ENCODE measurements at places on chromosomes 6 and 20.

DNA sequence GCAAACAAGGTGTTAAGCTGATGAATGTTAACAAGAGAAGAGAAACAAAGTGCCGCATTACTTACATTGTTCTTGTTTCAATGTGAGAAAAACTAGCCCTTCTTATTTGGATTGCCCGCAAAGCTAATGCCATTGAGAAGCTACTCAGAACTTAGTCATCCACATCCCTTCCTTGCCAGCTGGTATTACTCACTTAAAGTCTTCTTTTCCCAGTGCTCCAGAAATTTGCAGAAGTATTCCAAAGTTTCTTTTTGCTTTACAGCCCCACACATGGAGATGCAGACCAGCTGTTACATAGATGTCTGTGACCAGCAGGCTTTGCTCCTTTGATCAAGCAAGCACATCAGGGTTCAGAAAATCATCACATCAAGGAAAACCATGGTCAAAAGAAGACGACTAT, 529.0 kb downstream of the TBC1D32 start:
- DNase-seq = no peak

GRCh38 chr6:107846262-107846795, 22.2 kb upstream of the SCML4 start:
- no peak for DNase-seq

- DNase-seq = no peak
These were observed 112.2 kb downstream of the PLEKHG1 start for GRCh38 chr6:150711584-150712504.

DNA sequence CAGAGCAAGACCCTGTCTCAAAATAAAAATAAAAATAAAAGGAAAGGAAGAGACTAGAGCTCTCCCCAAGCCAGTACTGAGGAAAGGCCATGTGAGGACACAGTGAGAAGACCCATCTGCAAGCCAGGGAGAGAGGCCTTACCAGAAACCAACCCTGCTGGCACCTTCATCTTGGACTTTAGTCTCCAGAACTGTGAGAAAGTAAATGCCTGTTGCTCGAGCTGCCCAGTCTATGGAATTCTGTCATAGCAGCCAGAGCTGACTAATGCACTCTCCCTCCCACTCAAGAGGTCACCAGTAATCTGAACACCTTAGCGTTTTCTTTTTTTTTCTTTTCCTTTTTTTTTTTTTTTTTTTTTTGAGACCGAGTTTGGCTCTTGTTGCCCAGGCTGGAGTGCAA, 7.3 kb upstream of the PRPH2 start:
- no peak for DNase-seq

- DNase-seq = no peak
These were observed 398.3 kb downstream of the UTRN start for GRCh38 chr6:144683216-144684070.

GRCh38 chr20:19644085-19644484, 114.0 kb upstream of the RIN2 start:
- DNase-seq = no peak

GRCh38 chr20:59318201-59318790, 17.9 kb downstream of the EDN3 start:
- no peak for DNase-seq

GRCh38 chr6:93679836-93680235, 260.5 kb upstream of the EPHA7 start:
- no peak for DNase-seq

DNA sequence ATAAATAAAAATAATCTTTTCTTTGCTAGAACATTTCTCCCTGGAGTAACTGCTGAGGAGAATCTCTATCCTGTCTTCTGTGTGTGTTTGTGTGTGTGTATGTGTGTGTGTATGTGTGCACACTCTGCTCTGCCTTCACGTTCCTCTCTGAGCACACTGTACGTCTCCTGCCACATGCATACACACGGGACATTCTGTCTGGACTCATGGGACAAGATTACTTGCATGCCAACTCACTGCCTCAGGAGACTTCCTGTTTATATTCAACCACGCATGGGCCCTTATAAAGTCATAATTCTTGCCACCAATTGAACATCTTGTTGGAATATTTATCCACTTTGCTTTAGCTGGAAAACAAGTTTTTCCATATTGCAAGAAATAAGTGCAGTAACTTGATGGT, 930.6 kb downstream of the KIF16B start:
- DNase-seq = no peak

GRCh38 chr6:42009844-42010184, 40.5 kb upstream of the TAF8 start:
- DNase-seq = no peak

- no peak for DNase-seq
These were observed 43.1 kb upstream of the CD93 start for GRCh38 chr20:23129266-23129665.

DNA sequence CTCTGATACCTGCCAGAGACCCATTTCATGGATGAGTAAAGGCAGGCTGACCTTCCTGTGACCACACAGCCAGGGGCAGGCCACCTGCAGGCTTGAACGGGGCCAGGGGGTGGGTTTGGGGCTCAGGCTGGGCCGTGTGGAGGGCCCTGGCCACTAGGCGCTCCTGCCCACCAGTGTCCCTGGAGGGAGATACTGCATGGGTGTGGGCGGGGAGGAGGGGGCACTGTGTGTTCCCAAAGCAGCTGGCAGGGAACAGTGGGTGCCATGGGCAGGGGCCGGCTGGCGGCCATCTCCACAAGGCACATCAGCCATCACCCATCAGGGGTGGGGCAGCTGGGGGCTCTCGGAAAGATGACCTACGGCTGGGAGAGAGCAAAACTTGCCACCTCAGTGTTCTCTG, 15.4 kb downstream of the SRC start:
- DNase-seq = no peak

DNA sequence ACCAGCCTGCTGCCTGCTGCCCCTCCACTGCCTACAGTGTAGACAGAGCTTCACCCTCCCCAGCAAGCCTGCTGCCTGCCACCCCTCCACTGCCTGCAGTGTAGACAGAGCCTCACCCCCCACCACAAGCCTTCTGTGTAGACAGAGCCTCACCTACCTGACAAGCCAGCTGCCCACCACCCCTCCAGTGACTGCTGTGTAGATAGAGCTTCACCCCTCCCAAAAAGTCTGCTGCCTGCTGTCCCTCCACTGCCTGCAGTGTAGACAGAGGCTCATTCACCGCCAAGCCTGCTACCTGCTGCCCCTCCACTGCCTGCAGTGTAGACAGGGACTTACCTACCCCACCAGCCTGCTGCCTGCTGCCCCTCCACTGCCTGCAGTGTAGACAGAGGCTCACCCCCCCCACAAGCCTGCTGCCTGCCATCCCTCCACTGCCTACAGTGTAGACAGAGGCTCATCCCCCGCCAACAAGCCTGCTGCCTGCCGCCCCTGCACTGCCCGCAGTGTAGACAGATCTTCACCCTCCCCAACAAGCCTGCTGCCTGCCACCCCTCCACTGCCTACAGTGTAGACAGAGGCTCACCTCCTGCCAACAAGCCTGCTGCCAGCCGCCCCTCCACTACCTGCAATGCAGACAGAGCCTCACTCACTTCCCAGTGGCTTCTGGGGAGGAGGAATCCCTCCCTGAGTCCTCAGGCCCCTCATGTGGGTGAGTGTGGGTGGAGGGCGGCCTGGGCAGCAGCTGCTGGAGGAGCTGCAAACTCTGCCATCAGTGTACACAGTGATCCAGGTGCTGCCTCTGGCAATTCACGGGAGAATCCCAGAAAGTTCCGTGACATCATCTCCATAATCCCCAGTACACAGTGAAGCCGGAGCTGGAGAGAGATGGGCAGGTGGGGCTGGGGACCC, 140.9 kb downstream of the DLL1 start:
- no peak for DNase-seq

DNA sequence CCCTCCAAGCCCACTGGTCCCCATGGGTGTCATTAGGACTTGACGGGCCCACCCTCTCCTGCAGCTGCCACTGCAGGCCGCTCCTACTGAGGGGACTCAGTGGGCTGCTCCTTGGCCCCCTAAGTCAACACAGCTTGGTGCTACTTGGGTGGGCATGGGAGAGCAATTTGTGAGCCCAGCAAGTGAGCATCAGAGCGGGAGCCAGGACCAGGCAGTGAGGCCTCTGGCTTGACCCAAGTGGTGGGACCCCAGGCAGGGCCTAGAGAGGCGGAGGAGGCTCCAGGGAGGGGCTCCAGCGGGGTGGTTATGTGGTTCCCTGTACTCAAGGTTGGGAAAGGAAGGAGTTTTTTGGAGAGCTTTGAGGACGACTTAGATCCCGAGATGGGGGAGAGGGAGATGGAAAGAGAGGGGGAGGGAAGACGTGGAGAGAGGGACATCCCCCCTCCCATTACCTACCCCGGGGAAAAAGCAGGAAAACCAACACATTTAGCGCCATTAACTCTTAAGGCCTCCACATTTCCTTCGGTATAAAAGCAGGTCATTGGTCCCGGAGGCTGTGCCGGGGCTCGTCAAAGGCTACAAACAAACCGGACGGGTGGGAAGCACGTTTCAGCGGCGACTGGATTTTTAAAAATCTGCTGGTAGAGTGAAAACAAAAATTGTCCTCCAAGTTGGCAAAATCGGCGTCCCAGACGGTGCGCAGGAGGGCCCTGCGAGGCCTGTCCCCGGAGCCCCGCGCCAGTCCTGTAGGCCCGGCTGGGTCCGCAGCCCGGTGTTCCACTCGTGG, 8.8 kb downstream of the FOXC1 start:
- DNase-seq = no peak

DNA sequence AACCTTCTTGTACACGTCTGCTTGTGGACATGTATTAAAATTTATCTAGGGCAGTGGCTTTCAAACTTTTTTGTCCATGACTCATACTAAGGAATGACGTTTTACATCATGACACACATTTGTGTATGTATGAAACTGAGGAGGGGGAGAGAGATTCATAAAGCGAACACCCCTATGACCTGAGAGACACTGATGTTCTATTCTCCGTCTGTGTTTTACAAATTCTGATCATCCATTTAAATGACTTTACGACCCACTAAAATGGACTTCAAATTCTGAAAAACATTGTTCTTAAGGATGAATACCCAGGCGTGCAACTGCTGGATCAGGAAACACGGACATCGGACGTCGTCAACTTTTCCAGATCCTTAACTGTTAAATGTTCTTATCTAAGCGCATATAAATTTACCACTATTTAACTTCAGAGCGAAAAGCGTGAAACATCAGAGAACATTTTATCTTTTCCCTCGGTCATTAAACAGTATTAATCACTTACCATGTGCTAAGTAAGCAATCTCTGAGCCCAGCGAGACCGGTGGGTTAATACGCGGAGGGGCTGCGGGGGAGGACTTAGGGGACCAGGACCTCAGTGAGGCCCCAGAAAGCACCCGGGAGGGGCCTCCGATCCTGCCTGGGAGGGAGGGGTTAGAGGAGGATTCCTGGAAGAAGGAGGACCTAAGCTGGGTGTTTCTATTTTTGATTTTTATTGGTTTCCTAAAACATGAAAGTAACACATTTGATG, 1.2 kb downstream of the PLAGL1 start:
- no peak for DNase-seq

DNA sequence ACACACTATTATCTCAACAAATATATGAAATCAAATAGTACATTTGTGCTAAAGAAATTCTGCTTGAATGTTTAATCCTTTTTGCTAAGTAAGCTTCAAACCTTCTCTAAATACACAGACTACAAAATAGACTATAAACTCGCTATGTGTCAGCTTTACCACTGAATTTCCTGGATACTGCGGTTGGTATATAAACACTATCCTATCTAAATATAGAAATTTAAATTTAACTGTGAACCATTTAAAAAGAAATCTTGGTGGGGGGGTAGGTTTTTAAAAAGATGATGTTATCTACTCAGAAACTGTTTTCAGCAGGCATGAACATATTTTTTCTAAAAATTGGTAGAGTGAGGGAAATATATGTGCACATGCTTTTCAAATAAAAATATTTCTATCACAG, 306.5 kb upstream of the RUNX2 start:
- no peak for DNase-seq

DNA sequence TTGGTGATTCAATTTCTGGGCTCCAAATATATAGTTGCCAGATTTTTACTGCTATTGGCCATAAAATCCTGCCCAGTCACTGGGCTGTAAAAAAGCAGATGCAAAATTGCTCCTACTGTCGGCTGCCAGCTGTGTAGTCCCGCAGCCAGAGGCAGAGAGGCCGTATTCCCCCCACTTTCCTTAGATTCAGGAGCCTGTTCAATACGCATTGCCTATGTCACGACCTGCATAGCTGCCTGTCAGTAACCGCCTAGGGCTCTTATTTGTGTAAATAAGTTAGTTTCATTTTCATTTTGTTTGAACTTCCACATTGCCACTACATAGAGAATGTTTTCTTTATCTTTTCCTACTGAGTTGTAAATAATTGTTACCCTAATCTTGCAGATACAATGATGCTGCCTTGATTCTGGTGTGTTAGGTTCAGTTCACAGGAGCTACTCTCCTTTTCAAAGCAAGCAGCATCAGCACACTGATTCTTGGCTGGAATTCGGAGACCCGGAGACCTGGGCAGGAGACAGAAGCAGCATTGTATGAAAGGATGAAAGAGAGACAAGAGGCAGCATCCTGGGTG, 46.0 kb upstream of the UST start:
- no peak for DNase-seq

- DNase-seq = no peak
These were observed 74.3 kb downstream of the ERMARD start for GRCh38 chr6:169825558-169826225.

DNA sequence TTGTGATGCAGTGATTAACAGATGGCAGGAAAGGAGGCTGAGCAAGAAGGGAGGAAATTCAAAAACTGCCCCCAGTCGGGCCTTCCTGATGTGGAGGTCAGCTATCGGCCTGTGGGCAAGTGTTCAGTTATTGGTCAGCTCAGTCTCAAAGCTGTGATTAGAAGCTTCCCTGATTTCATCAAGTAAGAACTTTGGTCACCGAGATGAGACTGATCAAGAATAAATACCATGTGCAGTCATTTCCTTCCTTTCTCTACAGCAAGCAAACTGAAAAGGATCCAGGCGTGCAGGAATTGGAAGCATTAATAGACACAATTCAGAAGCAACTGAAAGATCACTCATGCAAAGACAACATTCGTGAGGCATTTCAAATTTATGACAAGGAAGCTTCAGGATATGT, 69.7 kb downstream of the EFHC1 start:
- no peak for DNase-seq

DNA sequence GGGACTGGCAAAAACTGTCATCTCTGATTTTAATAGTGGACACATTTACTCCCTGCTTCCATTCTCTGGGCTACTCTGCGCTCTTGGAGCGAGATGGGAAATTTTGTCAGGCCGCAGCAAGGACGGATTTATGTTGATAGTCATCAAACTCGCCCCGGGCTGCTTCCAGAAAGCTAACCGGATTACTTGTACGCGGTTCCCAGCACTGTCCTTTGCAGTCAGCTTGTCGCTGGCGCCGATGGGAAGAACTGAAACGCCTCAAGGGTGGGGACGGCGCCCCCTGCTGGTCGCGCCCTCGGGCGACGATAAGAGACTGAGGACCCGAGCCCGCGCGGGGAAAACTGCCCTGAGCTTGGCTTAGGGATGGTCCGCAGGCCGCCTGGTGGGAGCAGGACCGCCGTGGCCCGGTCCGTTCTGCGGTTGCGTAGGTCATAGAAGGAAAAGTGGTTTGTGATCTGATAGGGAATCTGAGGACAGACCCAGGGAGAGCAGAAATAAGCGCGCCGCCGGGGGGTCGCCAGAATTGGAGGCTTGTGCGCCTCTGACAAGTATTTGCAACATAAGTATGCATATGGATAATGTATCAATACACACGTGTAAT, 984 bp upstream of the ABT1 start:
- no peak for DNase-seq

- no peak for DNase-seq
These were observed 14.4 kb downstream of the SRPK1 start for GRCh38 chr6:35906499-35906846.

GRCh38 chr20:1386323-1386722, 6.5 kb downstream of the FKBP1A start:
- no peak for DNase-seq

All from glomerular endothelial cell (primary cell).